ENCODE measurements at places on chromosomes 1 and 21. TPM values are rescaled to one million over a fixed set of nuclear protein-coding genes. Genes with fewer than 3 reads are reported as not detected.

DNA sequence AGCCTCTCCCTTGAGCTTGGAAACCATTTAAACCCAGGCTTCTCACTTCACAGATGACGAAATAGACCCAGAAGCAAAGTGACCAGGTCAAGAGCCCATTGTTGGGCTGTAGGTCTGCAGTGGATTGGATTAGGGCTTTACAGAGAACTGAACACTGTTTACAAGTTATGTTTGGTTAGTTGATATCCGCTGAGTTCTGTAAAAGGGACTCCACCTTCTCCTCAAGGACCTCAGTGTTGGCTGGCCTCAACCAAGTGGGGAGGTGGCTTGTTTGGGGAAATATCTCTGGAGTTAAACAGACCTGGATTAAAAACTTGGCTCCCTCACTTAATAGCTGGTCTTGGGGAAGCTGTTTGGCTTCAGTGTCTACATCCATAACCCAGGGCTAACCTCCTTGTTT is 88.1 kb downstream of the UCK2 start:
- no peaks in the 10 kb centered on the region for H3K4me1 ChIP-seq
- H3K36me3 ChIP-seq: no peaks in the 10 kb centered on the region
- no peaks in the 10 kb centered on the region for H3K27me3 ChIP-seq
- H3K4me3 ChIP-seq: no peak overlapping the region
- DNase-seq: no peak

The FAM163A gene
- total RNA-seq: 0.14 TPM

DNA sequence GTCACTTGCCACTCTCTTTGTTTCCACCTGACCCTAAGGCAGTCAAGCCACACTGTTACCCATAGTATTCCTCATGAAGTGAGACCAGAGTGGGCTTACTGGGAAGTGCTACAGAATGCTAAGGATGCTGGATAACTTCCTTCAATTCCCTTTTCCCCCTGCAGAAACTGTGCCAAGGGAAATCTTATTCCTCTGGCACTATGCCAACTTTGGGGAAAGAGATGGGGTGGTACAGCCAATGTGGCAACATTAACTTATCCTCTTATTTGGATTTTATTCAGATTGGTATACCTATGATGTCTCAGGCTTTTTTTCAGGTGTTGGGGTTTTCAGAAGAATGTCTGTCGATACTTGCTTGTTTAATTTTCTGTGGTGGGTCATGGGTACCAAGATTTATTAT is 599.4 kb upstream of the PBX1 start:
- H3K4me3 ChIP-seq: no peak overlapping the region
- no peaks in the 10 kb centered on the region for H3K4me1 ChIP-seq
- H3K27me3 ChIP-seq: no peaks in the 10 kb centered on the region
- no peak for DNase-seq
- no peaks in the 10 kb centered on the region for H3K36me3 ChIP-seq
- no peak overlapping the region for H3K27ac ChIP-seq

The GJA8 gene
- not detected for total RNA-seq

GRCh38 chr1:44050261-44050660 is 19.0 kb upstream of the SLC6A9 start:
- no peak for DNase-seq
- no peaks in the 10 kb centered on the region for H3K36me3 ChIP-seq
- H3K27ac ChIP-seq: no peak overlapping the region
- H3K4me3 ChIP-seq: no peak overlapping the region
- no peaks in the 10 kb centered on the region for H3K27me3 ChIP-seq
- H3K4me1 ChIP-seq: peaks cover 12% of the 10 kb centered on the region

DNA sequence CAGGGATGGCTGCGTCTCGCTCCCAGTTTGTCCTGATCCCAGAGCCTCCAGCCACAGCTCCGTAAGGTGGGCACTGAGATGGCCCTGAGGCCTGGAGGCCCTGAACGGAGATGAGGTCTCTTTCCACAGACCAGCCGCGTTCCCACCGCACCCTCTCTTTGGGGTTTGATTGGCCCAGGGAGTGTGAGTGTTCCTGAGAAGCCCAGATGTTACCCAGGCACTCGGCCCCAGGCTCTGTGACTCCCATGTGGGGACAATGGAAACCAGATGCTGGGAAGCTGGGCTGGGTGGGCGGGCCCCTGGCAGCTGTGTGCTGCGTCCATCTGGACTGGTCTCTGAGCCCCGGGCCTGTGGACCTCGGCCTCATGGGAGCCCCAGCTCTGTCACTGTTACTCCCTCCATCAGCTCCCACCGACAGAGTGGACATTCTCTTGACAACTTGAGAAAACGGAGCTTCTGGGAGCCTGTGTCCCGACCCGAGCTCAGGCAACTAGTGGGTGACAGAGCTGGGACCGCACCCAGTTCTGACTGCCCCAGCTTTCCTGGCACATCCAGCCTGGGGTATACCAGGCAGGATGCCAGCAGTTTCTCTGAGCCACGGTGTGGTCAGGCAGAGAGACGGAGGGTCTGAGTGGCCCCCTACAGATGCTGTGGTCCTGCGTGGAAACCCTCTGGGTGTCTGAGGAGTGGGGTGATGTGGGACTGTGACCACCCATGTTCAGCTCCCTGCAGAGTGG is 9.8 kb upstream of the COL6A1 start:
- no peak overlapping the region for H3K4me3 ChIP-seq
- H3K27me3 ChIP-seq: peaks cover 35% of the 10 kb centered on the region
- DNase-seq: peak; percentile 69
- H3K4me1 ChIP-seq: peaks cover 54% of the 10 kb centered on the region
- H3K27ac ChIP-seq: peak overlapping the region; percentile 86

The KMO gene
- total RNA-seq: 25.1 TPM

The METTL25B gene
- 41.1 TPM for total RNA-seq

DNA sequence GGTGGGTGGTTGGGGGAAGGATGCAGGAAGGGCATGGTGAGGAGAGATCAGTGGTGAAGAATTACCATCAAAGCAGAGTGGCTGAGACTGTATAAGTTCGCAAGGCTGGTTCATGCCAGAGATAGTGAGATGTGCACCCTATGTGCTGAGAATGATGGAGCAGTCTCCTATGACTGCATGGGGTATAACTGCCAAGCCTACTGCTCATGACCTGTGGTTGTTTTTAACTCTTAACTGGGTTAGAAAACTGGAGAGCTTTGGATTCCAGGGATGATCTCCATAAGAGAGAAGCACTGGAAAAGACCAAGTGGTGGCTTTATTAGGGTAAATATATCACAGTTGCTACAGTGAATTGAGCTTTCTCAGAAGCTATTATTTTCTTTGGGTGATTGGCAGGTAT is 16.2 kb downstream of the WNT2B start:
- peaks cover 19% of the 10 kb centered on the region for H3K36me3 ChIP-seq
- no peaks in the 10 kb centered on the region for H3K27me3 ChIP-seq
- H3K27ac ChIP-seq: no peak overlapping the region

The NEGR1 gene
- total RNA-seq: 0.42 TPM

DNA sequence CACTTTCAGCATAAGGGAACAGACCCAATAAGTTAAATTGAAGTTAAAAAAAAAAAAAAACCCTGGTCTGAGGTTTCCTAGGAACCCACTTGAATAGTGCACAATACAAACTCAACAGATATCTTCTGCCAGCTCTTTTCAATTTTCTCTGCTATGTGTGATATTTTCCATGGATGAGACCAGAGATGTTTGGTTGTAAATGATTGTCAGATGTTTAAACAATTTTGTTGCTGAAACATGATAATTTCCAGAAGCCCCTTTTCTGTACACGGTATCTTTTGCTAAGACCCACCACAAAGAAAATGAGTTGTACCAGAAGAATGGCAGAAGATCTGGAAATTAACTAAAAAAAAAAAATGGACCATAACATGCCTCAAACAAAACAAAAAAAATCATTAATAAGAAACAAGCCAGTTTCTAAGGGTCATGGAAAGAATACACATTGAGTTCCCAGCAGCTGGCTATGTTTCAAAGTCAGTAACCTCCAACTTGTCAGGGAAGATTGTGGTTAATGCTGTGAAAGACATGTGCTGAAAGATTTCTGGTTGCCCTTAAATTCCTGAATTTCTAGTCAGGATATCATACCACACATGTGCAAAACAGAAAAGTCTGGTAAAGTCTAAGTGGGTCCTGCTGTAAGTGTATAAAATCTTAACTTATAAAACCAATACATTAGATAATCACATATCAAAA is 35.6 kb upstream of the MGST3 start:
- no peak overlapping the region for H3K4me3 ChIP-seq
- H3K4me1 ChIP-seq: peaks cover 19% of the 10 kb centered on the region
- H3K27me3 ChIP-seq: peaks cover 10% of the 10 kb centered on the region
- no peak overlapping the region for H3K27ac ChIP-seq
- H3K36me3 ChIP-seq: no peaks in the 10 kb centered on the region

The THEMIS2 gene
- total RNA-seq: 272 TPM

- H3K4me1 ChIP-seq: no peaks in the 10 kb centered on the region
- DNase-seq: no peak
- no peak overlapping the region for H3K4me3 ChIP-seq
These were observed 817.6 kb downstream of the KCNT2 start for GRCh38 chr1:195790514-195791168.

DNA sequence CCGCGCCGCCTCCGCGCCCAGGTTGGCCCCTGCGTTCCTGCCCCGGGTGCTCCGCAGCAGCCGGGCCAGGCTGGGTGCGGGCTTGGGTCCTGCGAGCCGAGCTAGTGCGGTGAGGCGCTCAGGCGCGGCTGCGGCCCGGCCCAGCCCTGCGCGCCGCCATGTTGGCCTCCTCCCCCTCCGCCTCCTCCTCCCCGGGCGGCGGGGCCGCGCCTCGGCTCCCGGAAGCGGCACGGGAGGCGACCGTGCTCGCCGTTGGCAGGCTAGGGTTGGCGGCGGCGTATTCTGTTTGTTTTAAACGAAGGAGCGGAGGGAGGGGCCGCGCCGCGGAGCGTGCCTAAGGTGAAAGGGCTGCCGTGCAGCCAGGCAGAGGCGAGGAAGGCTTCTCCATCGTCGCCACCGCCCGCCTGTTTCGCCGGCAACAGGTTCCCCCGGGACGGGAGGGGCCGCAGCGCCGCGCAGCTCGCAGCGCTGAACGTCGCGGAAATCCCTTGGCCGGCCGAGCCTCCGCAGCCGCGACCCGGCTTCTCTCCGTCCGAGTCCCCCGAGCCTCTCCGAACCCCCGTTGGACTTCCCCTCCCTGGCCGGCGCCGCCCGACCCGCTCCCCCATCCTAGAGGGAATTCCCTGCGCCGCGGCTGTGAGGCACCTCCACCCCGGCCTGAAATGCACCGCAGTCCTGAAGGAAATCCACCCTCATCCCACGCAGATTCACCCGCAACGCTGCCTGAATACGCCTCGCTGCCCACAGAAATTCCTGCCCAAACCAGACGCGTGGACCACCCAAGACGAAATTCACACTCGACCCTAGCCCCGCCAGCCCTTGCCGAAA is at the start of gene USP24:
Gene USP24, minus strand, starts transcription at position 171 of the 828 bp plus-strand sequence. CDS start 251 bp downstream, outside the sequence.
- H3K36me3 ChIP-seq: no peaks in the 10 kb centered on the region
- peaks cover 72% of the 10 kb centered on the region for H3K4me1 ChIP-seq
- no peaks in the 10 kb centered on the region for H3K27me3 ChIP-seq
- peak; percentile 97 for DNase-seq

The DIO1 gene
- total RNA-seq: 0.85 TPM

The NBL1 gene
- 10.1 TPM for total RNA-seq

- no peaks in the 10 kb centered on the region for H3K36me3 ChIP-seq
- H3K27me3 ChIP-seq: peaks cover 63% of the 10 kb centered on the region
- no peak overlapping the region for H3K4me3 ChIP-seq
These were observed 34.1 kb downstream of the IGSF21 start for GRCh38 chr1:18141661-18142060.

The MARK1 gene
- 3.9 TPM for total RNA-seq

DNA sequence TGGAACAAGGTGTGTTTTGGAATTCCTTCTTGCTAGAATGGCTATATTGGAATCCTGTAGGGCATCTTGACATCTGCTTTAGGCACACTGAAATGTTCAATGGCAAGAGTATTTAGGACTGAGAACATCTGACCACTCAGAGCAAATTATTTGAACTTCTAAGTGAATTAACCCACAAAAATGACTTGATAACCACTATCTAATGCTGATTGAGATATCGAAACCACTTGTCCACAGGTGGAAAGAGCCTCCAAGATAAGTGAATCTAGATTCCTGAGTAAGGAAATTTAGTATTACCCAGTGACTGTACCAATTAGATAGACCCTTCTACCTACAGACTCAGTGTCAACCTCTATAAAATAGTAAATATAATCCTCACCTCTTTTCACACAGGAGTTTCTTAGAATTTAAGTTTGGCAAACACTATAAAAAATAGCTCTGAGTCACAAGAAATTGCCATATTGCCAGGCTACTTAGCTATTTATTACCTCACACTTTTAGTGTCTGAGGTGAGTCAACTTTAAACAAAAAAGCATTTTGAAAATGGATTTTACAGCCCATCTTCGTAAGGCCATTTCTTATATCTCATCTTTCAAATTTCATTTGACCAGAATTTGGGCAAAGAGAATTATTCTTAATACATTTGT is 421.8 kb downstream of the PTBP2 start:
- no peaks in the 10 kb centered on the region for H3K36me3 ChIP-seq
- no peak for DNase-seq
- no peak overlapping the region for H3K27ac ChIP-seq

DNA sequence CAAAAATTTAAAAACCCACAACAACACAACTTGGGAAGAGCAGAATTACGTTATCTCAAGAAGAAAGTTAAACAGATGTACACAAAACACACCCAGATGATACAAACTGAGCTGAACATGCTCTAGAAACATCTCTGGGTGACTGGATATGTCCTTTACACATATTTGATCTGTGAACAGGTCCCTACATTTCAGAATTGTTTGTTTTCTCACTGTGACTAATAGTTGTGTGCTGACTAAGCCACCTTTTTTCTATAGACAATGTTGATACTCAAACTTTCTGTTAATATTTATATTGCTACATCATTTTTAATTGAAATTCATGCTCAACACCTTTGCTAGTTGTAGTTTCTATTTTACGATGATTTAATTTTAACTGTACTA is 1.0 kb upstream of the F11R start:
- peaks cover 50% of the 10 kb centered on the region for H3K4me1 ChIP-seq
- DNase-seq: no peak
- H3K27ac ChIP-seq: no peak overlapping the region
- H3K4me3 ChIP-seq: no peak overlapping the region
- H3K36me3 ChIP-seq: no peaks in the 10 kb centered on the region

- H3K36me3 ChIP-seq: no peaks in the 10 kb centered on the region
- no peaks in the 10 kb centered on the region for H3K27me3 ChIP-seq
- no peak for DNase-seq
- no peak overlapping the region for H3K4me3 ChIP-seq
- no peak overlapping the region for H3K27ac ChIP-seq
These were observed 11.9 kb upstream of the PTCH2 start for GRCh38 chr1:44854970-44855369.

DNA sequence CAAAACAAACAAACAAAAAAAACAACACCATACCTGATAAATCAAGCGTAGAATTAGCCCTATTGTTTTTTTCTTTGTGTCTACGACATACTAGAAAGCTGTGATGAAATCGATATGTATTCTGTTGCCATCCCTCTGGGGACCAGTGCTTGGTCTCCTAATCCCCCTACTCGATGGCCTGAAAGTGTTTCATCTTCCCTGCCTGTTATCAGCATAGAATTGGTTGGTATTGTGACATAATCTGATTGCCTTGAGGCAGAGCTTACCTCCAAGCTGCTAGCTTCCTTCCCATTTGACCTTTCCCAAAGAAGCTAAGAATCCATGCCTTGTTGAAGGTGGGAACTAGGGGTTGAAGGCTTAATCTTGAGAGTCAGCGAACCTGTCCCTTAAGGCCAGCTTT is 40.7 kb upstream of the PIGV start:
- no peak overlapping the region for H3K27ac ChIP-seq
- no peak for DNase-seq
- peaks cover 94% of the 10 kb centered on the region for H3K4me1 ChIP-seq
- peaks cover 39% of the 10 kb centered on the region for H3K36me3 ChIP-seq
- H3K4me3 ChIP-seq: no peak overlapping the region
